ENCODE measurements at places on chromosomes 5 and 9.
A peak's percentile ranks its signal among the peaks of the same experiment; 100 is the strongest.

DNA sequence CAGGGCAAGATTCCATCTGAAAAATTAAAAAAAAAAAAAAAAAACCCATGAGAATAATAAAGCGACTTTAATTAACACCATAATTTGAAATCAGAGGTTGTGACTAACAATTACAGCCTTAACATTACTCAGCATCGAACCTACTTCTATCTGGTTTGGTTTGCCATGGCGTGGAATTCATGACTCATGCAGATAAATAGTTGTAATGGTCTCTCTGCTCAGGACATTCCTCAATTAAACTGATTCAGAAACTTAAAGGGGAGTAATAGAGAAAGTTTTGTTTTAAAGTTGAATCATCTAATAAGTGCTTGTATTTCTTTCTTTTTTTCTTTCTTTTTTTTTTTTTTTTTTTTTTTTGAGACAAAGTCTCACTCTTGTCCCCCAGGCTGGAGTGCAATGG, 135.5 kb downstream of the SPATA31D1 start:
- no peak for DNase-seq

- DNase-seq, result peak; percentile 46
These were observed 13.9 kb downstream of the TLR4 start for GRCh38 chr9:117718085-117718484.

DNA sequence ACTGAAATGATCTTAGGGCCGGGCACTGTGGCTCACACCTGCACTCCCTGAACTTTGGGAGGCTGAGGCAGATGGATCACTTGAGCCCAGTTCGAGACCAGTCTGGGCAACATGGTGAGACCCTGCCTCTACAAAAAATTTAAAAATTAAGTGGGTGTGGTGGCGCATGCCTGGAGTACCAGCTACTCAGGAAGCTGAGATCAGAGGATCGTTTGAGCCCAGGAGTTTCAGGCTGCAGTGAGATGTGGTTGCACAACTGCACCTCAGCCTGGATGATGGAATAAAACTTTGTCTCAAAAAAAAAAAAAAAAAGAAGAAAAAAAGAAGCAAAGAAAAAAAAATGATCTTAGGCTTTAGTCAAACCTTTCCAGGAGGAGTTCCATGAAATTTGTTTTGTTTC, 41.8 kb downstream of the MEF2C start:
- DNase-seq, result no peak

- DNase-seq, result peak; percentile 69
These were observed 39.2 kb downstream of the WDR36 start for GRCh38 chr5:111131356-111131755.

DNA sequence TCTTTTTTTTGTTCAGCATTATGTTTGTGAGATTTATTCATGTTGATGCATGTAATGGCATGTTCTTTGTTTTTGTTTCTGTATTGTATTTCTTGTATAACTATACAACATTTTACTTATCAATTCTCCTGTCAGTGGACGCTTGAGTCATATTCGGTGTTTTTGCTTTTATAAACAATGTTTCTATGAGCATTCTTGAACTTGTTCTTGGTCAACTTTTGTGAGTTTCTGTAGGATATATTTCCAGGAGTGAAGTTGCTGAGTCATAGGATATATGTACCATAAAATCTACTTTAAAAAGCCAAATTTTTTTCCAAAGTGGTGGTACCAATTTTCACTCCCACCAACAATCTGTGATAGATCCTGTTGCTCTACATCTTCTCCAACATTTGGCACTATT, 104.8 kb downstream of the VCAN start:
- no peak for DNase-seq

GRCh38 chr5:3122985-3123762, 371.7 kb upstream of the IRX2 start:
- no peak for DNase-seq

DNA sequence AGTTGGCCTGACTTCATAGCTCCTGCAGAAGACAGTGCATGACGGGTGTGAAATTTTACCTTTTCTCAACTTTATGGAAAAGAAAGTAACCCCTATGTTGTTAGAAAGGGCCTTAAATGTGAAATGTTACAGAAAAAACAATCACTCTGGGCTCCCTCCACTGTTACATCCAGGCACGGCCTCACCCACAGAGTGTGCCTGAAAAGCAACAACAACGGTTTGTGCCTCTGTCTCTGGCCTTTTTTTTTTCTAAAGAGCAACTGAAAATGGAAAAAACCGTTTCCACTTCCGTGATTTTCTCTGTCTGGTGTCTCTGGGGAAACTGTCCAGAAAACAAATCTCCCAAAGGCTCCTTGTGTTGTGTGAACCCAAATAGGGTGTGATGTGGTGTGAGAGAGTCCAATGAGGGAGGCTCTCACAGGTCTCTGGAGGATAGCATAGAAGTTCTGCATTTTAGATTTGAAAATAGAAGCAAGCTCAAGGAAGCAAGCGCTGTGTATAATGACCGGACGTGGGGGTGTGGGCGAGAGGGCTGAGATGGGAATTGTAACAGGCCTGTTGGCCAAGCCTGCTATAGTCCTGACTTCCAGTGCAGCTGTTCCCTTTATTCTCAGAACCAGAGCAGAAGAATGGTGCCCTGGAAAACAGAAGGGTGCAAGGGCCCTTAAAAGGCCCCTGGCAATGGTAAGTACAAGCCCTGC, 221.8 kb upstream of the TUT7 start:
- no peak for DNase-seq

- DNase-seq, result no peak
These were observed 18.0 kb upstream of the CAPSL start for GRCh38 chr5:35956429-35956828.

DNA sequence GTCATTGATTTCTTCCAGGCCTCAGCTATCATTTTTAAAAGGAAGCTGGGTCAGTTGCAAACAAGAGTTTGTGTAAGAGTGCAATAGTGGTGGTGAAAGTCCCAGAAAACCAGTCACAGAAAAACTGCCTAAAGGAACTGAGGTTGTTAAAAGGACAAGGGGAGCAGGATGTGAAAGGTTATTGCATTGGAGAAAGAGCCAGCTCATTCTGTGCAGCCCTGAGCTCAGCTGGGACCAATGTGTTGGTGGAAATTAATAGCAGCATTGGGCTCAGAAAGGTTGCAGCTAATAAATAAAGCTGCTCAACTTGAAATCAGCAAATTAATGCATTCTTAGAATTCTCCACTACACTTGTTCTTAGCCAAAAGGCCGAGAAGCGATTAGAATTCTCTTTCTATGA, 34.9 kb downstream of the NREP start:
- no peak for DNase-seq

- DNase-seq, result no peak
These were observed 66.2 kb downstream of the SIL1 start for GRCh38 chr5:139131921-139132432.

- peak; percentile 88 for DNase-seq
These were observed 214.4 kb downstream of the PLK2 start for GRCh38 chr5:58245476-58245840.

DNA sequence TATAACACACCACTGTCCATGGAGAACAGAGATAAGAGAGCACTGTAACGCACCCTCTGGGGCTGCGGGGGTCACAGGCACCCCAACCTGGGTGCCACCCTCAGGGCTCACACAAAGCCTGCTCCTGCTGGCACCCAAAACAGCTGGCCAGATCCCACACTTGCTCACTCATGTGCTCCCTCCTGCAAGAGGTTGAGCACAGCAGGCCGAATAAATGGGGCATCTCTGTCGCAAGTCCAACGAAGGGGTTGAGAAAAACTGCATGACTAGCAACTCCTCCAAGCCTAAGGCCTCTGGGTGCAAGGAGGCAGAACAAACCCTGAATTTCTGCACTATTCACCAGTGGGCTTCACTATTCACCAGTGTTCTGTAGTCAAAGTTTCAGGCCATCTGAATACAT, 80.3 kb downstream of the SECISBP2 start:
- DNase-seq, result no peak

GRCh38 chr5:143663872-143664271, 148.1 kb upstream of the HMHB1 start:
- no peak for DNase-seq

DNA sequence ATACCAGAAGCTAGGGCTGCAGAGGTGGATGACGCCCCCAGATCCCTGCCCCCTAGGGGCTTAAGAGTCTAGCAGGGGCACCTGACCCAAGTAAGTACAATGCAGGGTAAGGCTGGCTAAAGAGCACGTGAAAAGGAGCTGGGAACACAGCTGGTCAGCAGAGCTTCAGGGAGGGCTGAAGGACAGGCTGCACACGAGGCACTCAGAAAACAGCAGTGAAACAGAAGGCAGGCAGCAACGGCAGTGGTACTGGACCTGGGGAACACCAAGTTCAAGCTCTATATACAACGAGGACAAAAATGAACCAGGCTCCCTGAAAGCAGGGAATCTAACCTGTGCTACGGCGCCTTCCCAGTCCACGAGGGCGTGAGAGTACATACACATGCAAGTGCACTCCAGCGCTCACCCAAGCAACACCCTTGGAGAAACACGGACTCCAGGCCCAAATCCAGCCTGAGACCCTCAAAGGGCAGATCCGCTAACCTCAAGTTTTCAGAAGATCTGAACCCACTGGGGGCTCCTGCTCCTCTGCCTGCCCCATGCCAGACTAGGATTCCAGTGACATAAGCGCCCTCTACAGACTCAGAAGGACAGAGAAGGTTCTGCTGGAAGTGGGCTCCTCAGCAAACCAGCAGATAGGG, 57.4 kb downstream of the PSMB7 start:
- DNase-seq, result peak; percentile 42

- no peak for DNase-seq
These were observed 64.1 kb upstream of the RAD23B start for GRCh38 chr9:107218829-107219485.

DNA sequence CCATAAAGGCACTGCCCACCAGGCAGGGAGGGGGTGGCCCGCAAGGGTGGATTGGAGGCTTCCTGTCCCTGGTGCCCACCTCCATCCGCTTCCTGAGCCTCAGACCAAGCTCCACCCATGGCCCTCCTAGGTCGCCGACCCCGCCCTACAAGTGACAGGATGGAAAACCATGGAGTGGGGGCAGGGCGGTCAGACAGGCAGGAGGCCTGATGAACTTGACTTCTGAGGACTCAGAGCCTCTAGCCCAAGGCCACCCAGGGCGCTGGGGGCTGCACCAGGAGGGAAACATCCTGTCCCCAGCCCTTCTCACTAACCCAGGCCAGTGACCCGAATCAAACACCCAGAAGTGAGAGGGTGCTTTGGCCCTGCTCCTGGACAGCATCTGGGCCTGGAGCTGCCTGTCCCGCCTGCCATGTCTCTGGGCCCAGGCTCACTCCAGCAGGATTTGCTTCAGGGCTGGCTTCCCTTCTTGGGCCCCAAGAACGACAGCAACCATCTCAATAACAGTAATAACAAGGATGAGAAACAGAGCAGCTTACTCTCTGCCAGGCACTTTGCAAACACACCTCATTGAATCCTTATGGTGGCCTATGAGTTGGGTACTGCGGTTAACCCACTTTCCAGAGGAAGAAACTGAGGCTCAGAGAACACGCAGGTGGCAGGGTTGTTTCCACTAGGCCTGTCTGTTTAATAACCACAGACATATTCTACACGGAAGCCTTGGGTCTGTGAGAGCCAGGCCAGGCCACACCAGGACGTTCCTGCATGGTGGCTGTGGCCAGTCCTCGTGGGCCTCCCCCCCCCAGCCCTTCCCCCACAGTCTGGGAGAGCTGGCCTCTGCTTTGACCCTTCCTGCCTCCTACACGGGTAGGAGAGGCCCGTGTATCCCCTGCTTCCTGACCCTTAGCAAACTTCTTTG, 4.4 kb upstream of the ST6GALNAC6 start:
- peak; percentile 55 for DNase-seq

DNA sequence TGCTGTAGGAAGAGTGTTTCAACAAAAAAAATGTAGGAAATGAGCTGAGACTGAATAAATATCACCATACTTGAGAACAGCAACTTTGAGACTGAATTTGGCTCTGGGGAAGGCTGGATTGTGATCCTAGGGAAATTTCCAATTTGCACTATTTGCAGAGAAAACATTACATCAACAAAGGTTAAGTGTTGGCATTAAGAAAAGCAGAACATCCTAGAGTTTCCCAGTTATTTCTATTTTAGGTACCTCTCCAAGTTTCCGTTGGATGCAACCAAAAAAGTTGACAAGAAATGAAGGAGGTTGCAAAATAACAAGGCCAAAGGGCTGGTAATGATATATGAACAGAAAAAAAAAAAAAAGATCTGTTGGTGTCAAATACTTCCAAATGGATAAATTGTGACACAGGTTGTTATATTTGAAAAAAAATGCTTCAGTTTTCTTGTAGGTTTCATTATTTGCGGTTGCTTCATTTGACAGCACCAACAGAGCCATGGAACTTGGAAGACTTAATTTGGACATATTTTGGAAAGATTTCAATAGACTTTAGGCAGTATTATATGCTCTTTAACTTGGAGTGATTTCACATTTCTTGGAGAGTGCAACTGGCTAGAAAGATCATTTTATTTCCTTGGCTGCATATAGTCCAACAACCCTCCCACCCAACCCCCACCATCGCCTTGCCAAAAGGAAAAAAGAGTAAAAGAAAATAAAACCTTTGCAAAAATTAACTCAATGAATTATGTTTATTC, 230.8 kb downstream of the ZNF608 start:
- peak; percentile 12 for DNase-seq

GRCh38 chr5:177494346-177495195, 2.8 kb downstream of the PDLIM7 start:
- DNase-seq, result peak; percentile 91

GRCh38 chr5:4780633-4781032, 359.5 kb upstream of the ADAMTS16 start:
- DNase-seq, result no peak

GRCh38 chr9:24449976-24450375, 95.7 kb downstream of the IZUMO3 start:
- no peak for DNase-seq

DNA sequence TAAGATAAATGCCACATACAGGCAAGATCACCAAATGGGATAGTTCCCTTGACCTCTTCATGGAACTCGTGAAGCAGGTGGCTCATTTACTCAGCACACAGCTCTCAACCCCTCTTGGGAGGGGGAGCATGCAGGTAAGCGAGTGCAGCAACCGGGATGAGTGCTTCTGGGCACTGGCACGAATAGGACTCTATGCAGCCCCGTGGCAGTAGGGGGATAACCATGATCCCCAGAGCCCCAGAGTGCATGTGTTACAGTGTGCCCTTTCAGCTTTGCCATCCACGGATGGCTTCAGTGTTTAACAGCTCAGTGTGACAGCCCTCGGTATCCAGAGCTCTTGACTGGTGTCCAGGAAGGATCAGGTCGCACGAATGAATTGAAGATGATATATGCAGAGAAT, 1187.1 kb downstream of the CDH9 start:
- DNase-seq, result no peak

- no peak for DNase-seq
These were observed 3.1 kb upstream of the DMAC1 start for GRCh38 chr9:7802666-7803065.

- no peak for DNase-seq
These were observed 92.2 kb upstream of the SLC30A5 start for GRCh38 chr5:69001627-69002026.

GRCh38 chr9:135216791-135217441, 129.4 kb downstream of the OLFM1 start:
- no peak for DNase-seq

- no peak for DNase-seq
These were observed 175.4 kb upstream of the CDH12 start for GRCh38 chr5:23028445-23029021.

DNA sequence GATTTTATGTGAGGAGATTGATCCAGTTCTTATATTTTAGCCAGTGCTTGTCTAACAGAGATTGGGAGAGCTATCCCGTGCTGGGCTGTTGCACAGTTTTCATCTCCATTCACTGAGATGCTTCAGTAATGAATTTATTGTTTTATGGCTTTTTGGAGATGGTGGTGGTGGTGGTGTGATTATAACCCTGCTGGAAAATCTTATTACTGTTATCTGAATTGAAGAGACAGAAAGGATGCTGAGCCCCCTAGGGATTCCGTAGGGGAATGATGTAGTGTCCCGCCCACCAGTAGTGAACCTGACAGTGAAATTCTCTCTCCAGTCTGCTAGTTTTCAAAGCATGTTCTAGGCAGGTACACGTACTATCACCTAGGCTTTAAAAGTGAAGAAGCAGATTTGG, 1.9 kb downstream of the RAI14 start:
- DNase-seq, result peak; percentile 66

Data from dermis blood vessel endothelial cell (primary cell).